ENCODE measurements at places on chromosomes 2 and 18.

GRCh38 chr2:225582355-225583116 is 183.0 kb downstream of the NYAP2 start:
- DNase-seq: no peak

GRCh38 chr2:99028558-99028957 is 92.5 kb upstream of the CRACDL start:
- no peak for DNase-seq

- no peak for DNase-seq
Measured at GRCh38 chr2:4762951-4763376, 929.2 kb upstream of the SOX11 start.

- DNase-seq: no peak
Measured at GRCh38 chr18:36811430-36811829, 17.4 kb downstream of the TPGS2 start.

DNA sequence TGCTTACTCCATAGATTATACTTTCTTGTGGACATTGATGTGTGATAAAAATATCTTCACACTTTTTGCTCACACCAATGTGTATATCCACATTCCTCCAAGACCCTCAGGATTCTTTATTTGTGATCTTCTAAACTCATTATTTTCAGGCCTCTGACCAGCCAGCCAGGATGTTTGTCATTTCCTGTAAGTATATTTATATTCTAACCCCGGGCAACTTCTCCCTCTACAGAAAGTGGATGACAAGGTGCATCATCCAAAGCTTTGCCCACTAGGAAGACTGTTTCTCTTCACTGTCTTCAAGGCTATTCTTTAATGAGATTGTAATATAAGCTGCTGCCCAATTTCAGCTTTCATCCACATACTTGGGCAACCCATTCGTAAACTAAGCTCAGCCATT is 3.6 kb upstream of the CWC22 start:
- no peak for DNase-seq

DNA sequence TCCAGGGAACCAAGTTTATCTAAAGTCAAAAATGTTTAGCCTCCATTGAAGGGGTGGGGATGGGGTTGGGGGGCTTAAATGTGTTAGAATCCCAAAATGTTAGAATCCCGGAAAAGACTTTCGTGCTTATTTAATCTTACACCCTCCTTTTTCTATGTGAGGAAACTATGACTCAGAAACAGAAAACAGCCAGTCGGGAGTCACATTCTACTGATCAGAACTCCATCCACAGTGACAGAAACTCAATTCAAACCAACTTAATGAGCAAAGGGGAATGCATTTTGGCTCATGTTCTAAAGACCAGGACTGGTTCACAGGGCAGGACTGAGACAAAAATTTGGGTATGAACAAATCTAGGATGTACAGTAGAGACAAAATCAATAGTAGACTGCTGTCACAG is 31.9 kb upstream of the AFTPH start:
- no peak for DNase-seq

DNA sequence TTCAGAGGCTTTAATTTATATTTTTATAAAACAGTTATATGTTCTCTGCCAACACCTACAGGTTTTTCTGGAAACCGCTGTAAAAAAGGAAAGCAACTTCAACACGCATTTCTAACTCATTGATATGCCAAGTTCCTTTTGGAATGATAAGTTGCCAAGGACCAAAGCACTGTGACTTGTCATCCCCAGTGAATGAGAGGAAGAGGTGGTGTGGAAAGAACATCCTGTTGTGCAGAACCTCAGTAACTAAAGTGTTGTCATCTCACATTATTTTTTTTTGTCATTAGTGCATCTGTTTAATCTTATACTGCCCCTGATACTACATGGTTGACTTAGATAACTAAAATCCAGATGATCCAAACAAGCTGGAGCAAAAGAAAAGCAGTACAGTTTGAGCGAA is 96.0 kb upstream of the NEUROD1 start:
- no peak for DNase-seq

All from cerebellar nuclear complex (tissue), 1 donor.